ENCODE measurements at places on chromosomes 5 and 9. TPM values are rescaled to one million over a fixed set of nuclear protein-coding genes. Genes with fewer than 3 reads are reported as not detected.

- DNase-seq, result no peak
Measured at GRCh38 chr5:135271533-135272310, 127.3 kb downstream of the MACROH2A1 start.

DNA sequence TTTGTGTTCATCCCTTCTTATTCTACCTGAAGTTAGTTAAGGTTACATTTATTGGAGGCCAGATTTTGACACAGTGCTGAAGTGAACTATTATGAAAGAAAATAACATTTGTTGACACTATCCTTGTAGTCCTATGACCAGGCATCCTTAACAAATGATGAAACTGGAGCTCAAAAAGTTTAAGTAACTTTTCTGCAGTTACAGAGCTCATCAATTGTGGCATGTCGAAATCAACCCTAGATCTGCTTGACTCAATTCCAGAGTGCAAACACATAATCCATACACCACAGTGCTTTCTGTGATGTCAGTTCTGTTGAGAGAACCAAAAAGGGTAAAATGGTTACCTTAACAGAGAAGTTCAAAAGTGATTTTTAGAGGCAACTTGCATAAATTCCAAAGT, 28.6 kb downstream of the KCNN2 start:
- no peak for DNase-seq

DNA sequence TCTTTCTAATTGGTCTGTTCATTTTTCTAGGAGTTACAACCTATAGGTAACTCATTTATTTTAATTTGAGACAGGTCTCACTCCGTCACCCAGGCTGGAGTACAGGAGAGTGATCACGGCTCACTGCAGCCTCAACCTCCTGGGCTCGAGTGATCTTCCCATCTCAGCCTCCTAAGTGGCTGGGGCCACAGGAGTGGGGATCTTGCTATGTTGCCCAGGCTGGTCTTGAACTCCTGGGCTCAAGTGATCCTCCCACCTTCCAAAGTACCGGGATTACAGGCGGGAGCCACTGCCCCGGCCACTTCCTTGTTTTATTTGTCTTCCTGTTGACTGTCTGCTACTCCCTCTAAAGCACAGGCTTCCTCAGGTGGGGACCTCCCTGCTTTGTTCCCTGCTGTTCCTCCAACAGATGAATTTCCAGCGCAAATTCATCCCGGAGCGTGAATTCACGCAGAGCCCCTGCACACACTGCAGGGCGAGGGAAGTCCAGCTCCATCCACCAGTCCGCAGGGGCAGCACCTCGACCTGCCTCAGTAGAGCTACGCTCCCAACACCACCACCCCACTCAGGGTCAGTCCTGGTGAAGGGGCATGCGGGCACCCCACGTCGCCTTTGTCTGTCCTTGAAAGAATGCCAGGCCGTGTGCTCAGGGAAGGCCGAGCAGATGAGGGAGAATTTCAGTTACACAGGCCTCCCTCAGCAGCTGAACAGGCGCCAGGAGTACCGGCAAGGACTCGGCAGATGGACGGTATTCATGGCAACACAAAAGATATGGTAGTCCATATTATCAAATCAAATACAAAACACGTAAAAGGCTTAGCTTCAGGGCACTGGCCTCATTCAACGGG, 6.3 kb downstream of the QSOX2 start:
- DNase-seq, result no peak

DNA sequence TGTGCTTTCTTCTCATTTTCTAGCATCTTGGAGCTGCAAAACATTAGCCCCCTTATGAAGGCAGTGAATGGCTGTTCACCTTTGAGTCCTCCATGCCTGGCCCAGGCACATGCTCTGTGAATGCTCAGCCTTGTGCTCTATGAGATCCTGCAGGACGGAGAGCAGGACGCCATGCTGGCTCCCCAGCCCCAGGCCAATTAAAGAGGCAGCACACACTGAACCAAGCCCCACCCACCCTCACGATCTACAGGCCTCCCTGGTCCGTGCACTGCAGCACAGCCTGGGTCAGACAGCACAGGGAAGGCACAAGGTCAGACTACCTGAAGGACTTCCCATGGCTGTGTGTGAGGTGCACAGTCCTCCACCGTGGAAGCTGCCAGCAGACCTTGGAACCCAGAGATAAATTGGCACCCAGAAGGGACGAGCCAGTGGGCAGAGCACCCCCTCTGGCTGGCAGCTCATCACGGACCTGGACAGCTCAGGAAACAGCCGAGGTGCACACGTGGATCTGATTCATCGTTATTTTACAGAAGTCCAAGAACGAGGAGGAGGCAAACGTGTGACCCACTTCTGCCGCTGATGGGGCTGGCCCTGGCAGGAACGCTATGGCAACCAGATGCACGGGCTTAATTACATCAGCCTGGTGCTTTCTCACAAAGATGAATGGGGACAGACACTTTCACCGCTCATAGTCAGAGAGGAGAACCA, 59.5 kb downstream of the OLFM1 start:
- DNase-seq, result no peak

GRCh38 chr5:170087168-170087817, 18.4 kb upstream of the FOXI1 start:
- DNase-seq, result no peak

- DNase-seq, result no peak
Measured at GRCh38 chr5:58794875-58795274, 212.0 kb downstream of the RAB3C start.

DNA sequence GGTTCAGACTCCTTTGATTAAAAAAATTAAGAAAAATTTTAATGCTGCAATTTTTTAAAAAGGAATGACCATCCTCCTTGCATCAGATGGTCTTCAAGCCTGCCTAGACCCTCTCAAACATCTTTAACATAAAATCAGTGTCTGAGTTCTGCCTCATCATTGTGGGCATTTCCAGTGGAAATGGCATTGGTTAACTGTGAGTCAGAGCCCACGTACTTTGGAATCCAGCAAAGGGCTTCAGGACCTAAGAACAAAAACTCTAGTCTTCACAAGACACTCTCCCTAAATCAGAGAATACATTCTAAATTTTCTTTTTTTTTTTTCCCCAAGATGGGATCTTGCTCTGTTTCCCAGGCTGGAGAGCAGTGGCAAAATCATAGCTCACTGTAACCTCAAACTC, 9.4 kb upstream of the C5orf15 start:
- DNase-seq, result no peak

DNA sequence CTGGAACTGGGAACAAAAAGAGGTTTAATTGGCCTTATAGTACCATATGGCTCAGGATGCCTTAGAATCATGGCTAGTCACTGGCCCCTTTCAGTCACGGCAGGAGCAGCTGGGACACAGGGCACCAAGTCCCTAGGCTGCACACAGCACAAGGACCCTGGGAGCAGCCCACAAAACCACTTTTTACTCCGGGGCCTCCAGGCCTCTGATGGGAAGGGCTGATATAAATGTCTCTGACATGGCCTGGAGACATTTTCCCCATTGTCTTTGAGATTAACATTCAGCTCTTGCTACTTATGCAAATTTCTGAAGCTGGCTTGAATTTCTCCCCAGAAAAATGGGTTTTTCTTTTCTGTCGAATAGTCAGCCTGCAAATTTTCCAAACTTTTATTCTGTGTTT, 1026.4 kb upstream of the COX7C start:
- no peak for DNase-seq

DNA sequence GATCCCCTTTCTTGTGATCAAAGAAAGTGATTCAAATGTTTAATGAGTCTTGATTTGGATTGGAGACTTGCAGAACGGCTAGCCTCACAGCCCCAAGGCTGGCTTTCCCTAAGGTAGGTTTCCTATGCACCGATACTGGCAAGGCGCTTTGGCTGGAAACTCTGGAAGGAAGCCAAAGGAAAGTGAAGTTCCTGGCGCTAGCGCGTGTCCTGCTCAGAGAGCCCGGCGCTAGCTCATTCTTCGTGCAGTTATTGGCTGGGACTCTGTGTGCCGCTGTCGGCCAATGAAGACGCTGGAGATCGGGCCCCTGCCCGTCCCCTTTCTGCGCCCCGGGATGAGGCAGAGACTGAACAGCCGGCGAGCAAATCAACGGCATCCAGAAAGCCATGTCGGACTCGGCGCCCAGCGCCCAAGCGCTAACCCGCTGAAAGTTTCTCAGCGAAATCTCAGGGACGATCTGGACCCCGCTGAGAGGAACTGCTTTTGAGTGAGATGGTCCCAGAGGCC, at the start of gene PCDHGC3:
Gene PCDHGC3 (plus strand): TSS at position 342 of the 507 bp plus-strand sequence. CDS start 151 bp downstream, at position 493.
- peak; percentile 81 for DNase-seq

- no peak for DNase-seq
Measured at GRCh38 chr9:120438836-120439546, 141.0 kb downstream of the CDK5RAP2 start.

The URM1 gene
- total RNA-seq, result 69.3 TPM

The PCDHGA5 gene
- 0.40 TPM for total RNA-seq

The TDRD7 gene
- 14.0 TPM for total RNA-seq

The TUSC1 gene
- total RNA-seq, result 10.2 TPM

The PTGDS gene
- total RNA-seq, result not detected

The PCA3 gene
- total RNA-seq, result 1.2 TPM

The BTNL8 gene
- not detected for total RNA-seq

The GRPEL2 gene
- 36.6 TPM for total RNA-seq

The SLC46A2 gene
- not detected for total RNA-seq

Measured in pulmonary artery endothelial cell (primary cell).